ENCODE measurements at places on chromosomes 11 and 22.

- no peak for DNase-seq
Observed at GRCh38 chr22:23622634-23623033, 9.5 kb downstream of the DRICH1 start.

GRCh38 chr11:119480380-119481020 is 57.5 kb upstream of the THY1 start:
- no peak for DNase-seq

DNA sequence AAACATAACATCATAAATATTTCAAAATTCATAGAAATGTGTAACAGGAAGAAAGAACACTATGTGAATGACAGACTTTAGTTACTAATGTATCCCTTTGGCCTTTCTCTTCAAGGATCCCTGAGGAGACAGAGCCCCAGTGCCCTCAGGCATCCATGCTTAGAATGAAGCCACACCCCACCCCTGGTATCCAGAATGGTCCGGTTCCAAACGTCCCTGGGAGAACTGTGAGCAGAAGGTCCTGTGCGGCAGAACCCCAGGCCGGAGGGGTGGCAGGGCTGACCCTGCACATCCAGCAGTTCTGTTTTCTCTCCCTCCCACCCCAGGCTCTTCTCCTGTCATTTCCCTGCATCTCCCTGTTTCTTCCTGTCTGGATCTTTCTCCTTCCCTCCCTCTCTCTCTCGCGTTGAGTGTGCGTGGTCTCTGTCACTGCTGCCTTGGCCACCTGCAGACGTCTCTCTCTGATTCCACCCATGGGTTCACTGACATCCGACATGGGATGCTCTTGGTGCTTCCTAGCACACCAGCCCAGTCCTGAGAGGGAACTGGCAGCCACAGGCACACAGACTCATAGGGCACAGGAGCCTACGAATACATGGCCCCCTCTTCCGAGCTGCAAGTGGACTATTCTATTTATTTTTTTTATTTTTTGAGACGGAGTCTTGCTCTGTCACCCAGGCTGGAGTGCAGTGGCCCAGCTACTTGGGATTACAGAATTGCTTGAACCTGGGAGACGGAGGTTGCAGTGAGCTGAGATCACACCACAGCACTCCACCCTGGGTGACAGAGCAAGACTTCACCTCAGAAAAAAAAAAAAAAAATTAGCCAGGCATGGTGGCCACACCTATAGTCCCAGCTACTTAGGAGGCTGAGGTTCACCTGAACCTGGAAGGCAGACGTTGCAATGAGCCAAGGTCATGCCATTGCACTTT is 5.7 kb downstream of the RFPL1 start:
- DNase-seq: no peak

DNA sequence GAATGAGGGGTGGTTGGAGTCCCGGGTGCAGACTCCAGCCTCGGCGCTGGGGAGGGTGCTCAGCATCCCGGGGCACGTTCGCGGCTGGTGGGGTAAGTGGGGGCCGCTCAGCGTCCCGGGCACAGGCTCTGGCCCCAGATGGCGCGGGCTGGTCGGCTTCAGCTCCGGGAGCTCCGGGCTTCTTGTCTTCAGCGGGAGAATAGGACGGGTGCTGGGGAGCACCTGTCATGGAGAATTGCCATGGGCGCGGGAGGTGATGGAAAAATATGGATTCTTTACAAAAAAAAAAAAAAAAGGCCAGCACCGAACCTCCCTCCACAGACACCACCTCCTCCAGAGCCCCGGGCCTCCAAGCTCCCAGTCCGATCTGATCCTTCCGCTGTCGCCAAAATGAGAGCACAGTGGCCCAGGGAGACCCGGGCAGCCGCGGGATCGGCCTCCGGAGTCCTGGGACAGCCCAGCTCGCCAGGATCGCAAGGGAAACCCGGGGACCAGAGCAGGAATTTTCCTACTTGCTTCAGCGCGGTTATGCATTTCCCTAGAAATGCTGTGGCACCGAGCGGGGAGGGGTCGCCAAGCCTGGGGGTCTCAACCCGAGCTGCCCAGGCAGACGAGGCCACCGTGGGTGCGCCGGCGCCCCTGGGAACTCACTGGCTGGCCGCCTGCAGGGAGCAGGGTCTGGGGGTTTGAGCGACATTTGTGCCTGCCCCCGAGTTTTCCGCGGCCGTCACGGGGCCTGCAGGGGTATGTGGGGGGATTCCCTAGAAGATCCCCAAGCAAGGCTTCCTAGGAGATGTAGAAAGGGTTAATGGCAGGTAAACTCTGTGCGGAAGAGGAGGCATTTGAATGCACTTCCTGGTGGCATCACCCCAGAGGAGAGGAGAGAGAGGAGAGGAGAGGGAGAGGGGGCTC is 1336.9 kb downstream of the BRD1 start:
- DNase-seq: no peak

DNA sequence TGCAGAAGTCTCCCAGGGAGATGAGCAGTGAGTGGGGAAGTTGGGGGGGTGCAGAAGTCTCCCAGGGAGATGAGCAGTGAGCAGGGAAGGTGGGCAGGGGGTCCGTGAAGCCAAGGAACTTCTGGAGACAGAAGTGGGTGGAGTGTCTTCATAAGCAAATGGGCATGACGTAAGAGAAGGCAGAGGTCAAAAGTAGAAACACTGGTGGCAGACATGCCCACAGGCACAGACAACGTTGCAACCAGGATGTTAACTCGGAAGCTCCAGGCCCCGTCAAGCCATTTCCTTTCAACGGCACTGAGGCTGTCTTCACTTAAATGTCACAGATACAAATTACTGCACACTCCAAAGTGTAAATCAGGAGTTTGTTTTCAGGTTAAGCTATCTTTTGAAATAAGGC is 186.1 kb downstream of the SHANK2 start:
- DNase-seq: no peak

DNA sequence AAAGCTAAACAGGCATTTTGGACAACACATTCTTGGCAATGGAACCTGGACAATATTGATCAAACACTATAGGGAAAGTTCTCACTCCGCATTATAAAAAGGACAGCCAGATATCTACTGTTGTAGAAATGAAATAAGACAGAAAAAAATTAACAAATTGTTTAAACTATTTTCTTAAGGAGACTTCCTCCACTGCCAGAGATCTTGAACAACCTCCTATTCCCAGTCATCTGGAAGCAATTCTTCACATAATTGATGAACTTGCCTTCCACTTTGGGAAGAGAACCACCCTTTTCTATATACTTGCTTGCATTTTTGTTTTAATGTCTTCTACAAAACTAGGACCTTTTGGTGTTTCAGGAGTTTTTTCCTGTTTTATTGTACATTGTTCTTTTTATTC is 216.1 kb downstream of the CASP12 start:
- no peak for DNase-seq

DNA sequence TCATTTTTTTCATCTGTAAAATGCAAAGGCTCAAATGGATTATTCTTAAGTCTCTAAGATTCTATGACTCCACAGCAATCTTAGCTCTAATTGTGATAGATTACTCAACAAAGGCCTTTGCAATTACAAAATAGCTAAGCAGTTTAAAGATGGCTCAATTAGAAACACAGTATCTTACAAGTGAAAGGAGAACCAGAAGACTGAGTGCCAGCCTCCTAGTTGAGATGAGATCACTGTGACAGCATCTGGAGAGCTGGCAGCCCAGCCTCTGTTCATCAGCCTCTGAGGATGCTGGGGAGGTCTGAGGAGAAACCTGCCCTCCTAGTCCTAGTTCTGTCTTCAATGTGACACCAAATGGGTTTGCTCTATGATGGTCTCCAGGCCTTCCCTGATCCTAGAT is 158.4 kb upstream of the NARS2 start:
- no peak for DNase-seq

DNA sequence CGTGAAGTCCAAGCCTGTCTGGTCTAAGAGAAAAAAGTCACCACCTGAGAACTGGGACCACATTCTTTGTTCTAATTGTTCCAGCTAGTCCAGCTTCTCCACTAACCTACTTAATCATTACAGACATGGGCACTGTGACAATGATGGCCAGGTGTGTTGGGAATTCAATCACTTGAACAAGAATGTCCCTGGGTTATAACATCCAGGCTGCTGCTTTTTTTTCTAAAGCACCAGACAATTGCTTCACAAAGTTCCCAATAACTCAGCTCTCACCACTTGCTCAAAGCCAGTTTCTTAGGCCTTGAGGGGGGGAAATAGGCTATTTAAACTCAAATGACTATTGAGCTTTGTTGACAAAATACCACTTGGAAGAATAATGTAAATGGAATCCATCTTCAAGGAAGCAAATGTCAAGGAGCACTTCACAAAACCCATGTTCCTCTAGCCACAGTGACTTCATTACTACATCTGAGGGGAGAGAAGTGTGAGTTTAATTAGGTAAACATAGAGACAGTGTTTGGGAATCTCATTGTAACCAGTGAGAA is 80.3 kb downstream of the ME3 start:
- no peak for DNase-seq

GRCh38 chr11:119650251-119650650 is 78.7 kb downstream of the NECTIN1 start:
- no peak for DNase-seq

Measured in activated CD4-positive, alpha-beta T cell treated with anti-CD3 and anti-CD28 coated beads for 24 hours (primary cell).